ENCODE measurements at places on chromosomes 2 and 18.

DNA sequence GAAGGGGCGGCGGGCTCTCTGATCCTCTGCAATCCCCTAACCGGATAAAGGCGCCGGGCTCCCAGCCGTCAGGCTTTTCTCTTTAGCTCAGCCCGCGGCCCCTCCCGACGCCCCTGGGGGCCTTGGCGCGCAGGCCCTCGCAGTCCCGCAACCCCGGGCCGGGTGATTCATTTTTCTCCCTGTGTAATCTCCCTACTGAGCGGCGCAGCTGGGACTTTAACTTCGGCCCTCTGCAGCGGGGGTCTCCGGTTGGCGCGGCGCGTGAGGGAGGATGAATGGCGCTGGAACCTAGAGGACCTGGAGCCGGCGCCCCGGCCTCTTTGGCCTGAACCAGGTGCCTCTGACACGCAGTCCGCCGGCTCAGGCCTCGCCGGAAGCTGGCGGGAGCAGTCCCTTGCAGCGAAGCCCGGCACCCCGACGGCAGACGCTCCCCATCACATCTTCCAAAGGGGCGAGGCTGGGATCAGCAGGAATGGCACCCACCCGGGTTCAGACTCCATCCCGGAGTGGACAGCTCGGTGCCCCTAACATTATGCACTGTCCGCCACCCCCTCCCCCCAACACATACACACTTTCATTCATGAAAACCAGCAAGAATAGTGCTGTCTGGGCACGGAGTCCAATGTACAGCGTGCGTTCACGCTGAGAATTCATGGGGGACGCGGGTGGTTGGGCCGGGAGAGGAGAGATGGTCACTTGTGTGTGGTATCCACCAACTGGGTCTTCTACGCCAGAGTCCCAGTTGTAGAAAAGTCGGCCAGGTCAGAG is 1.2 kb downstream of the CNGA3 start:
- DNase-seq = no peak

GRCh38 chr2:102142829-102143449 is 393 bp downstream of the IL1R1 start:
- DNase-seq = no peak

DNA sequence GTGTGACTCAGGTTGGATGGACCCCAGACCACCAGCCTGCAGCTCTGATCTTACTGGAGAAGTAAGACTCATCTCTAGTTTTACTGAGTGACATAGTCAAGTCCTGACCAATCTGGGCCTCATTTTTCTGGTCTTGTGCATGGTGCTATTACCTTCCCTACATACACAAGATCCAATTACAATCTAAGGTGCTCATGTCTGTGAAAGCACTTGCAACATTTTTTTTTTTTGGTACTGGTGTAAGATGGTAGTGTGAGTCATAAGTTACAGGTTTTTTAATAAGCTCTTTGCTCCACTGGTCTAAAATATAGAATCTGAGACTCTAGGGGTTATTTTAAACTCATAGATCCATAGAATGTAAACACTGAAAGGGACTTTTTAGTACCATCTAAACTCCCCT is 117.3 kb upstream of the EFEMP1 start:
- DNase-seq = no peak

GRCh38 chr2:132909427-132909826 is 239.4 kb upstream of the LYPD1 start:
- no peak for DNase-seq

GRCh38 chr2:189698020-189698887 is 23.8 kb downstream of the ANKAR start:
- DNase-seq = no peak

- no peak for DNase-seq
These were observed 31.7 kb downstream of the SPP2 start for GRCh38 chr2:234081970-234082822.

- no peak for DNase-seq
These were observed 82.2 kb downstream of the PLB1 start for GRCh38 chr2:28577791-28578680.

DNA sequence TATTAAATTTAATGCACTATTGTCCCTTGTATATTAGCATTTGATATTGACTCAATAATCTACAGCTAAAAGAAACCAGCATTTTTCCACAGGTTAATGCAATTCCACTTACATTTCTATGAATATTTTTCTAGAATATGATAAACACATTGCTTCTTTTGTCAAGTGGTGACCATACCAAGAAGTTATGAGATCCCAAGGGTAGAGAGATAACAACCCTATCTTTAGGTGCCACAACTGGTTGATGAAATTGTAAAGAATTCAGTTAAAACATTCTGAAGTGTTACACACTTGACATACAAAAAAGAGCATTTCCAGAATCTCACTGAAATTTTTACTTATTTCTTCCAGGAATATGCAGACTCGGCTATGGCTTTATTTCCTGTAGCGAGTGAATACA is 56.0 kb downstream of the ABCG8 start:
- DNase-seq = no peak

DNA sequence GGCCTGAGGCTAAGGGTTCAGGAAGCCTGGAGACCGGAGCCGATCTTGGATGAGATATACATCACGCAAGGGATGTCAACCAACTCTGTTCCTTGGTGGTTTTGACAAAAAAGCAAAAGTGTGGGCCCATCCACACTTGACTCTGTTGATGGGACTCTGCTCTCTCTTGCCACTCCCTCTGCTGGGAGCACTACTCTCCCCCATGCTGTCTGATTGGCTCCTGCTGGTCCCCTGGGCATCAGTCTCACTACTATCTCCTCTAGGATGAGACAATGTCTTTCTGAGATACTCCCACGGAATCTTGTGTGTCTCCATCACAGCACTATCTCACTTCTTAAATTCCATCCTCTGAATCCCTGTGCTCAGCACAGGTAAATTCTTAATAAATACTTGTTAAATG is 56.8 kb upstream of the DNMT3A start:
- DNase-seq = no peak

- no peak for DNase-seq
These were observed 205.1 kb downstream of the NDUFA10 start for GRCh38 chr2:239819974-239820555.

DNA sequence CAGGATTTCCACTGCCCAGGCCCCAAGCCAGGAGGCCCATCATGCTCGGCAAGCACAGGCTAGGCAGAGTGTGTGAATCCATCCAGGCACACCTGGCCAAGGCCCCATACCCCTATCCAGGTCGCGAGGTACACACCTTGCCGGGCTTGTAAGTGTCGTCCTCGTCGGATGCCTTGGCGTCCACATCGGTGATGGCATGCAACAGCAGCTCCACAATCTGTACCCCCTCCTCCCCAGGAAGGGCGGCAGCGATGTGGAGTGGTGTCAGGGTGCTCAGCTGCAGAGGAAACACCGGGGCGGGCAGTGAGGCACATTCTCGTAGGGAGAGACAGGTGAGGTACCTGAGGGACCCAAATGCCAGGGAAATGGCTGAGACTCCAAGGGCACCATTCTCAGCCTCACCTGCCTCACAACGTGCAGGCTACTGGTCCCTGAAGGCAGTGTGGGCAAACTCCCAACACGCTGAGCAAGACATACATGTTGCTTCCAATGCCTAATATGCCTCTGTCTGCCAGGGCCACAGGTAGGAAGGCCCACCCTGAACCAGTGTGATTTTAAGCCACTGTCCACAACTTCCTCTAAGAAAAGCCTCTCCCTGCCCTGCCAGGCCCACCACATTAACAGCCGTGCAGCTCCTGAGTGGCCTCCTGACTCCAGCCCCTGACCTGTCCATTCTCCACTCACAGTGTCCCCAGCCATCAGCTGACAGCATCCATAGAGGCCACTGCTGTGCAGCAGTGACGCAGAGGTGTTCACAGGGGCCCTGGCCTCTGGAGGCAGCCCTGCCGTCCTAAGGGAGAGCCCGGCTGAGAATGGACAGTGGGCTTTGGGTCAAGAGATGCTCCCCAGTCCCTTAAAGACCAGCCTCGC is 44.9 kb downstream of the ANKMY1 start:
- no peak for DNase-seq

GRCh38 chr2:100923461-100924060 is 78.5 kb upstream of the RPL31 start:
- DNase-seq = no peak

DNA sequence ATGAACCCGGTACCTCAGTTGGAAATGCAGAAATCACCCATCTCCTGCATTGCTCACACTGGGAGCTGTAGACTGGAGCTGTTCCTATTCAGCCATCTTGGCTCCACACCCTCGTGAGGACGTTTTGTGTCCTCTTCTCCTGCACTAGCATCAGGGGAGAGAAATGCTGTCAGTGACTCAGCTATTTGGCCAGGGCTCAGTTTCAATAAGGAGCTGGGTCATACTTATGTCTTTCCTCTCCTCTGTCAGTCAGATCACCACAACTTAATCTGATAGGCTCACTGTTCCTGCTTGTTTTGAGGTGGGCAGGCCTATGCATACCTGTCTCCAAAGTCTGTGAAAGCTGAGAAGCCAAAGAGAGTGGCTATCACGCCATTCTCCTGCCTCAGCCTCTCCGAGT is 921.2 kb downstream of the DCC start:
- no peak for DNase-seq

DNA sequence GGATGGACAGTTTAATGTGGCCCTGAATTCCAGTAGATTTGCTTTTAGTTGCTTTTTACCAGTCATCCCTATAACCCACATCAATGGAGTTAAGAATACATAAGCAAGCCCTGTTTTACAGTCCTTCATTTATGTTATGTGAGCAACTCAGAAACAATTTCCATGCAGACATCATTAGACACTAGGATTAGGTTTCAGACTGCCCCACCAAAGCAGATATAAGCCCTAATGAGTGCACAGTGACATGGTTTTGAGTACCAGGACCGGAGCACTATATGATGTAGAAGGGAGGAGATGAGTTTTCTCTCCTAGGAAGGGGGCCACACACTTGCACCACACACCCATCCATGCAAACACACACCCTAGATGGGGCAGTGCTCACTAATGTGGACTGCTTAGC is 15.5 kb downstream of the KCNS3 start:
- DNase-seq = no peak

DNA sequence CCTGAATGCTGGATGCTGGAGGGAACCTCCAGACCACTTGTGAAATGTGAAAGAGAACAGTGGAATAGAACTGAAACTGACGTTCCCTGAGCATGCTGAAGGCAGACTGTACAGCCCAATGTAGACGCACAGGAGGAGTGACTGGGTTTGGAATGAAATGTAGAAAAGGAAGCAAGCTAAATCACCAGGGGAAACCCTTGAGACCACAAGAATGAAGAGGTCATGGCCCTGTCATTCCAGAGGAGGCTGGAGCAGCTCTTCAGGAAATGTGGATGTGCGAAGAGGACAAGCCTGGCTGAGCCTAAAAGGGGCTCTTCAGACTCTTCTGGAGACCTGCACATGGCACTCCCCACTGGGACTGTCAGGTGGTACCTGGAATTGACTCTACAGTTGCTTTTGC is 118.5 kb upstream of the ALPP start:
- DNase-seq = no peak

GRCh38 chr18:78979730-78980278 is at the start of gene SALL3:
Gene SALL3 (plus strand): TSS chr18:78979818. CDS start chr18:78980275, 457 bp downstream.
- DNase-seq = no peak

- no peak for DNase-seq
These were observed 10.5 kb upstream of the TMSB10 start for GRCh38 chr2:84894758-84895520.

- DNase-seq = no peak
These were observed 110.9 kb downstream of the LRRC30 start for GRCh38 chr18:7341581-7342337.

DNA sequence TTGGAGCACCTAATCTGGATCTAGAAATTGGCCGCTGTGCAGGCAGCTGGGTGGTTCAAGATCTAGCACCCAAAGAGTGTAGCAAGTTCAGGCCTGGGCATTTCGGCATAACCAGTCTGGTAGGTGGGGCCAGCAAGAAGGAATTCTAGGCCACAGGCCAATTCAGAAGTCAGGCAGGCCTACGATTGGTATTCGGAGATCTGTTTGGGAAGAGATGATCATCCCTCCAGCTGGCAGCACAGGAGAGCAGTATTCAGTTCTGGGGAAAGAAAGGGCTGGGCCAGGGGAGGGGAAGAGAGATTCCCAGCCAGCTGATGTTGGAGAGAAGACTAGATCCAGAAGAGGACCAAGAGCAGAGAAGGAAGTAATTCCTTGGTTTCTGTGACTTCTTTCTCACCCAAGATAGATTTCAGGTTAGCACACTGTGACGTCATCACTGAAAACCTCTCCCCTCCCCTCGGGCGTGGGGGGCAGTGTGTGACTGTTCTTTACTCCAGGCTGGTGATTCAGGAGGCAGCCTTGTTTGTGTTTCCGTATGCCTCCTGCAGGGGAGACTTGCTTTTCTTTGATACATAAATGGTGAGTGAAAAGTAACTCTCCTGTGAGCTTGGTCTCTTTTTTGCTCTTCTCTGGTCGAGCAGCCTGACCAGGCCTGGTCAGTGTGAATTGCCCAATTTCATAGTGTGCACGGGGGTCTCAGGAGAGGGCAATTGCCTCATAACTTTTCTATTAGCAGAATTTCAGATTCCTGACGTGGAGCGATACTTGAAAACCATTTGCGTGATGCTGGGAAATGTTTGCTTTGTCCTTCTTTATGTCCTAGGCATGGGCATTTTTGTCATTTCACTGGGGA is 61.1 kb downstream of the MEIS1 start:
- no peak for DNase-seq

DNA sequence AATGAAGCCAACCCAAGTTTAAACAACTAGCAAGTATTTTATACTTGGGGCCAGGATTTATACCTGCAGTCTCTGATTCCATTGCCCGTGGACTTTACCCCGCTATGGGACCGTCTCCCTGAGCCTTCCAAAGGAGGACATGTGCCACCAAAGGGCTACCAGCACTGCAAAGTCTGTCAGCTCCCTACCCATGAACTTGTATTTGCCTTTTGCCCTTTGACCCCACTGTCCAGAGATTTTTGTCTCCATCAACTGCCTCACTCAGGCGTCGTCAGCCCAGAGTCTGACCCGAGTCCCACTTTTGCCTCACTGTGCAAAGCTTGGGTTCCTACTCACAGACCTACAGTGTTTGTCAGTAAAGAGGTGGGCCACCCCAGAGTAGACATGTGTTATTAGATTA is 40.6 kb downstream of the B3GNT2 start:
- no peak for DNase-seq

GRCh38 chr2:237818066-237818473 is 19.5 kb downstream of the RBM44 start:
- DNase-seq = no peak

GRCh38 chr2:238884122-238884811 is 36.4 kb downstream of the TWIST2 start:
- no peak for DNase-seq

DNA sequence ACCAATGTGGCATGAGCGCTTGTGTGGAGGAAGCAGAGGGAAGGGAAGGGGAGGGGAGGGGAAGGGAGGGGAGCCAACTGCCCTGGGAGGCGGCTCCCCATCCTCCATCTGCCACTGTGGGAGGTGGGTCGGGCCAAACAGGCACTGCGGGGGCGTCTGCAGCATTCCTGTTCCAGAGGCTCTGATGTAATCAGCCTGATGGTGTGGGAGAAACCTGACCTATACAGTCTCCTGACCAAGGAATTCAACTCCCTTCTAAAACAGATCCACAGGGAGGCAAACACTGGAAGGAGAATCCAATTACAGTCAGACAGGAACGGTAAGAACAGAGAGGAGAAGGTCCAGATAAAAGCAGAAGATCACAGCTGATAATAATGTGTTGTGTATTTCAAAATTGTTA is 88.8 kb downstream of the CD8B2 start:
- DNase-seq = no peak
